ENCODE measurements at places on chromosomes 13 and 19. TPM values are rescaled to one million over a fixed set of nuclear protein-coding genes. Genes with fewer than 3 reads are reported as not detected.

TMPRSS9 gene
- total RNA-seq: not detected

ZNF229 gene
- total RNA-seq: 3.4 TPM

ZNF382 gene
- 4.4 TPM for total RNA-seq

- no peak for DNase-seq
Measured at GRCh38 chr13:50589651-50590054, 253.8 kb downstream of the DLEU7 start.

- DNase-seq: no peak
Measured at GRCh38 chr13:64347664-64348063, 2882.5 kb downstream of the PCDH9 start.

DNA sequence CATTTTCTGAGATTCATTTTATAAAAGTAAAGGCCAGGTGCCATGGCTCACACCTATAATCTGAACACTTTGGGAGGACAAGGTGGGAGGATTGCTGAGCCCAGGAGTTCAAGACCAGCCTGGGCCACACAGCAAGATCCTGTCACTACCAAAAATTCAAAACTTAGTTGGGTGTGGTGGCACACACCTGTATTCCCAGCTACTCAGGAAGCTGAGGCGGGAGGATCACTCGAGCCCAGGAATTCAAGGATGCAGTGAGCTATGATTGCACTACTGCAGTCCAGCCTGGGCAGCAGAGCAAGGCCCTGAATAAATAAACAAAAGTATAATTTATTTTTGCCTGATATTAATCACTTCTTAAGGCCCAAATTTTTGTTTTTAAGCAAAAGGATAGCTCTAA lies 40.5 kb downstream of the DHRS12 start:
- no peak for DNase-seq

GRCh38 chr13:55566779-55567178 lies 1573.9 kb upstream of the PRR20A start:
- DNase-seq: no peak

DNA sequence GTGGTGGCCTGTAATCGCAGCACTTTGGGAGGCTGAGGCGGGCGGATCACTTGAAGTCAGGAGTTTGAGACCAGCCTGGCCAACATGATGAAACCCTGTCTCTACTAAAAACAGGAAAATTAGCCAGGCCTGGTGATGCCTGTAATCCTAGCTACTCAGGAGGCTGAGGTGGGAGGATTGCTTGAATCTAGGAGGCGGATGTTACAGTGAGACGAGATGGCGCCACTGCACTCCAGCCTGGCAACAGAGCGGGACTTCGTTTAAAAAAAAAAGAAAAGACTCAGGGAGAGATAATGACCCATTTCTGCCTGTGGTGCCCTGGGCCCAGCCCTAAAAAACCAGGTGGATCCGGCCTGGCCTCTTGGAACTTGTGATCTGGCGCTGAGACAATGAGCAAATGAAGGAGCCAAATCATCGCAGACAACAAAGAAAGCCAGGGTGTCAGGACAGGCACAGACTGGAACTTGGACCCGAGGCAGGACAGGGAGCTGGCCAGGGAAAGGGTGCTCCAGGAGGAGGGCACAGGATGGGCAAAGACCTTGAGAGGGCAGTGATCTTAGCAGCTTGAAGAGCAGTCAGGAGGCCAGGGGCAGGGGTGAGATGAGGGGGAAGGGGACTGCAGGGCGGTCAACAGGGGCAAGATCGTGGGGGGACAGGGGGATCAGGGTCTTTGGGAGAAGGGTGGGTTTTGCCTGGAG lies 962 bp upstream of the JAK3 start:
- DNase-seq: no peak

DNA sequence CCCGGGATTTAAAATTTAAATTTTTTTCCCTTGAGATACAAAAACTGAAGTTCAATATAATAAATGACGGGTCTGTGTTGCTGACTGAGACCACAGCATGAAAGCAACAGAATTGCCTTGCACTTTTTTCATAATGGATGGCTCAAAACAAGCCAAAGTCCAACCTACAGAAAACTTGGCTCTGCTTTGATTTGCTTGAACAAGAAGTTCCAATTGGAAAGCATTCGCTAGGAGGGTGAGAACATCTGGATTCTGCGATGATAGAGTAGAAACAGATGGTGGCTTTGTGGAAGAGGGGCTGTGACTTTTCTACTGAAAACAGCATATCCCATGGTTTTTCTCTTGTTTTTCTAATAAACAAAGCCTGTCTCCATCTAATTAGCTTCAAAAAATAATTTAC lies 46.4 kb downstream of the THSD1 start:
- no peak for DNase-seq

- no peak for DNase-seq
Measured at GRCh38 chr13:27920677-27921420, 1.0 kb downstream of the PDX1 start.

GRCh38 chr13:112697756-112698655 lies 8.2 kb downstream of the ATP11A start:
- DNase-seq: no peak

DNA sequence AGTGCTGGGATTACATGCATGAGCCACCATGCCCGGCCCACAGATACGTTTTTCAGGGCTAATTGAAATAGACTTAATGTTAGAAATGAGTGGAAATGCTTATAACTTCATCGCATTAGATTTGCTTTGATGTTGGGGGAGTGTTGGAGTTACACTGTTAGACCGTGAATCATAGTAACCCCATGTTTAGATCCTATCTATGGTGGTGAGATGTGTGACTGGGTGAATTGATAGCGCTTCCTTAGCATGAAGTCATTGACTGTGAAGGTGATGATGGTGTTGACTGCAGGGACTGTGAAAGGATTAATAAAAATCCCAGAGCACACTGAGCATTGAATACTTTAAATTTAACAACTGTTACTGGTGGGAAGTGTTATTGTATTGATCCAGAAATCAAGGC lies 1.7 kb downstream of the ZNF264 start:
- no peak for DNase-seq

- no peak for DNase-seq
Measured at GRCh38 chr13:34145061-34145460, 327.1 kb downstream of the RFC3 start.

DNA sequence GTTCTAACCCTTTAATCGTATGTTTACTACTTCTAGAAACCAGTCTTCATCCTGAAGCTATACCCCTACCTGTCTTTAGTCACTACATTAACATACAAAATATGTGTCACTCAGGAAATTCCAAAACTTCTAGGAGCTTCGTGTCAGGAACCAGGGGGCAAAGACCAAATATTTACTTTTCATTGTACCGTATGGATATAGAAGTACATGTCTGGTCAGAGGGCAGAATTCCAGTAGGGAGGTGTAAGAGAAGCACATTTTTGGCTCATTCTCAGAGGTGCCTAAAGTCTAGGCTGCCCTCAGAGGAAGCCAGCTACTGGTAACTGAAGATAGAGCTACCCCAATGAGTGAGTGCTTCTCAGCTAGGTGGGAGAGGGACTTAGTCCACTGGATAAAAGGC lies 320.7 kb downstream of the DIAPH3 start:
- DNase-seq: no peak

DNA sequence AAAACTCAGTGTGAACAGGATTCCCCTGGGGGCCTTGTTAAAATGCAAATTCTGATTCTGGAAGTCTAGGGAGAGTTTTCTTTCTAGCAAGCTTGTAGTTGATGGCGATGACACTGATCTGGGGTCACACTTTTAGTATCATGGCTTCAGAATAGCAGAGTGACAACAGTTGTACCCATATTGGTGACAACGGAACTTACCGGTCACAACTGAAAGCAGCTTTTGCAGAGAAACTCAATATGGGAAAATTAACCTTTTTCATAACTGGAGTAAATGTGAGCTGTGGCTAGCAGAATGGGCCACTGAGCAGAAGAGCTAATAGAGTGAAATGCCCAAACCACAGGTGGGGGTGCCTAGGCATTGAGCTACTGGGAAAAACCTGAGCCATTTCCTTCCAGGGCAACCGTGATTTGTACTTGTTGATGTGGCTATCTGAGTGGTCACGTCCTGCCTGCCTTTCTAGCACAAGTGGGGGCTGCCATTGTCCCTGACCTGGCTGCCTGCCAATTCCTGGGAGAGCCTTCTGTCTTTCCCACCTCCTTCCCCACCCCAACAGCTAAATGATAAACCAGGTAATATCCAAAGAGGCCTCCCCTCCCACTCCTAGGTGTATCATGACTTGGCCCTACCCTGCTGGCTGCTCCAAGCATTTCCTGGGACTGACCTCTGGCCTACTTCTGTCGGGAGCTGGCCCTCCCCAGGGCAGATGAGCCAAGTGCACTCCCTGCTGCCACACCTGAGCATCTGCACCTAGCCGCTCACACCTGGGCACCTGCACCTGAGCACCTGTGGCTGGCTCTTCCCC lies 1.7 kb upstream of the SLC10A2 start:
- DNase-seq: no peak

- DNase-seq: no peak
Measured at GRCh38 chr19:49921871-49922795, 6.9 kb upstream of the ATF5 start.

DNA sequence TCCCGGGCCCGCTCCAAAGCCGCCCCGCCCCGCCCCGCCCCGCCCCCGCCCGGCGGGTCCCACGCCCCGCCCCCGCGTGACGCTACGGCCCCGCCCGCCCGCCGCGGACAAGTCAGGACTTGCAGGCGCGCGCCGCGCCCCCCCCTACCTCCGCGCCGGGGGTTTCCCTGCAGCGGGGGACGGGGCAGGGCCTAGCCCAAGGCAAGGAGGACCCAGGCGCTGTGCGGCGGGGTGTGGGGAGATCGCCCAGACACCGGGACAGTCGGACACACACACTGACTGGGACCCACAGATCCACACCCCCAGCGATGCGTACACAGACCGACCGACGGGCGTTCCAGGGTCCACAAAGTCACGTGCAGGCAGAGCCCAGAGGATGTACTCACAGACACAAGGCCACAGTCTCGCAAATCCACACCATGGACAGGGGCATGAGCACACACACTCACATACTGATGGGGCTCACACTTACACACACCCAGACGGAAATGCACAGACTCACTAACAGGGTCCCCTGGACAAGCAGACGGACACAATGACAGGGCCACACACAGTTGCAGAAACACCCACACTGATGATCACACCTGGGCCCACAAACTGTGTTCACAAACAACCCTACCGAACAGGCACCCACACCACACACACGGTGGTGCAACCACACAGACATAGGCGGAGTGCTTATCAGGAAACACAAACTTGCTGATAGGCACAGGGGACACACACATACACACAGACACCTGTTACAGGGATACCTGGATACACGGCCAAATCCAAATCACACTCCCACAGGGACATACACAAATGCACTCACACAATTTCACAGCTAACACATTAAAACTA lies 436 bp upstream of the BBC3 start:
- peak; percentile 51 for DNase-seq

DNA sequence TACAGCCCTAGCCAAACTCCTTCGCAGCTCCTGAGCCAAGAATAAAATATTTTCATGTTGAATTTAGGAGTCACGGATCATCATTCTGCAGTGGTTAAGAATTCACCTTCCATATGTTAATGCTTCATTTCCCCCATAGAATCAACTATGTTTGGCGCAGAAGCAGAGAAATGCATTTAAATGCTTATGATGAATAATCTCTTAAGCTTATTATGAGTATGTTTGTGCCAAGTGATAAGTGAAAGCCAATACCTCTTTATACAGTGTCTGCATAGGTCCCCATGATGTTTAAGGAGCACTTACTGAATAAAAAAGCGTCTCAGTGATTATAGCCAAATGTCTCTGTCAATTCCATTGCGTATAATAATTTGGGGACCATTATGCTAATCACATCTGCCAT lies 32.7 kb upstream of the POMP start:
- DNase-seq: no peak

DNA sequence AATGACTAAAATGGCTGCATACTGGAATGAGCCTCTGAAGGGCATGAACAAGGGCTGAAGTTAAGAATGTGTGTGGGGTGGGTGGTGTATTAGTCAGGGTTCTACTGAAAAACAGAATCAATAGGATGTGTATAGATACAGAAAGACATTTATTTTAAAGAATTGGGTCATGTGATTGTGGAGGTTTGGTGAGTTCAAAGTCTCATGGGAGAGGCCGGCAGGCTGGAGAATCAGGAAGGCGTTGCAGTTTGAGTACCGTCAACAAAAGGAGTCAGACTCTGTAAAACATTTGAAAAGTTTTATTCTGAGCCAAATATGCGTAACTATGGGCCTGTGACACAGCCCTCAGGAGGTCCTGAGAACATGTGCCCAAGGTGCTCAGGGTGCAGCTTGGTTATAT lies 24.5 kb upstream of the CYSLTR2 start:
- DNase-seq: no peak

DNA sequence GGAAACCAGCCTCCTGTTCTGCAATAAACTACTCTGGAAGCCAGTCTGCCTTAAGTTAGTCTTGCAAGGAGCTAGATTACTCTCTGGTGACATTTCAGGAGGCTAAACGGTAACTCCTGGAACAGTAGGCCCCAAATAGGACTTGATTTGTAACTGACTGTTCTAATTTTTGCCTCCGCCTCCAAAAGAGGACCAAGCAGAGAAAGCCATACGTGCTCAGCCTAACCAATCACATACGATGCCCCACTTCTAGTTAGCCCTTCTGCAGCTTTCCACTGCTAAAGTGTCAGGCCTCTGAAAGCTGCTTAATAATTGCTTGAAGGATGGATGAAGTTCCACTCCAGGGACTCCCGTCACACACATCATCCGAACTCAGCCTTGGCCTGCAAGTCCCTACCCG lies 744 bp downstream of the ZNF805 start:
- no peak for DNase-seq

- no peak for DNase-seq
Measured at GRCh38 chr19:46927106-46927505, 66.3 kb downstream of the ARHGAP35 start.

- no peak for DNase-seq
Measured at GRCh38 chr19:18128044-18128443, 24.9 kb upstream of the PIK3R2 start.

DNA sequence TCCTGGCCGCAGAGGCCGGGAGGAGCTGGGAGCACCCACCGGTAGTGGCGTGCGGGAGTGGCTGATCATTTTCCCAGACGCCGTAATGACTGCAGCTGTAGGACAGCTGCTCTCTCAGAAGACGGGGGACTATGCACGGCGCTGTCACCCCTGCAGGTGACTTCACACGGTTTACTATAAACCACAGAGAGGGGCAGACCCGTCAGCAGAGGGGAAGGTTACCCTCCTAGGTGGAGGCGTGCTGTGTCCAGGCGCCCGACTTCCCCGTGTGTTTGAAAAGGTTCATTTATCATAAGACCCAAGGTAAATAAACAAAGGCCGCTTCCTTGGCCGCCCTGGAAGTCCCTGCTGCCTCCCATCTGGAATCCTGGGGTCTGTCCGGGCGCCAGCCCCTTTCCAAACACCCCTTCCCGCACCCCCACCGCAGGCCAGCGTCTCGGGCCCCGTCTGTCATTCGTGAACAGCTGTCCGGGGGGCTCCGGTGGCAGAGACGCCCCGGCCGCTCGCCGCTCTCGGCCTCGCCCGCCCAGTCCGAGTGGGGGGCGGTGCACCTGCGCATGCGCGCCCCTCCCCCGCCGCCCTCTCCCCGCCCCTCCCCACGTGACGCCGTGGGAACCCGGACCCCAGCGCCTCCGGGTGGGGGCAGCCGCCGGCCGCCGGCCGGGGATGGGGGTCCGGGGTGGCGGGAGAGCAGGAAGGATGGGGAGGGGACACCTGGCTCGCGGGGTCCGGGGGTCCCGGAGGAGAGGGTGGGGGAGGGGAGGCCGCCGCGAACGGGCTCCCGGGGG lies 915 bp downstream of the SHC2 start:
- DNase-seq: no peak

GRCh38 chr13:29908416-29909080 lies 58.1 kb upstream of the UBL3 start:
- DNase-seq: no peak

Measured in esophagus squamous epithelium (tissue), 5 donors.